ENCODE measurements at places on chromosomes 1 and 21.

- no peak overlapping the region for H3K27ac ChIP-seq
- DNase-seq = no peak
- peaks cover 12% of the 10 kb centered on the region for H3K4me1 ChIP-seq
- peaks cover 6% of the 10 kb centered on the region for H3K27me3 ChIP-seq
- peaks cover 3% of the 10 kb centered on the region for H3K36me3 ChIP-seq
Measured at GRCh38 chr1:38222891-38223290, 176.3 kb upstream of the POU3F1 start.

GRCh38 chr1:228366866-228367741, 39.5 kb downstream of the TRIM11 start:
- H3K4me3 ChIP-seq = no peak overlapping the region
- no peak overlapping the region for H3K27ac ChIP-seq
- peaks cover 3% of the 10 kb centered on the region for H3K4me1 ChIP-seq
- DNase-seq = no peak
- no peaks in the 10 kb centered on the region for H3K36me3 ChIP-seq

GRCh38 chr1:204191456-204191855, 4.8 kb downstream of the KISS1 start:
- H3K27ac ChIP-seq = no peak overlapping the region
- no peak for DNase-seq
- no peak overlapping the region for H3K4me3 ChIP-seq
- H3K27me3 ChIP-seq = peaks cover 21% of the 10 kb centered on the region
- no peaks in the 10 kb centered on the region for H3K36me3 ChIP-seq

DNA sequence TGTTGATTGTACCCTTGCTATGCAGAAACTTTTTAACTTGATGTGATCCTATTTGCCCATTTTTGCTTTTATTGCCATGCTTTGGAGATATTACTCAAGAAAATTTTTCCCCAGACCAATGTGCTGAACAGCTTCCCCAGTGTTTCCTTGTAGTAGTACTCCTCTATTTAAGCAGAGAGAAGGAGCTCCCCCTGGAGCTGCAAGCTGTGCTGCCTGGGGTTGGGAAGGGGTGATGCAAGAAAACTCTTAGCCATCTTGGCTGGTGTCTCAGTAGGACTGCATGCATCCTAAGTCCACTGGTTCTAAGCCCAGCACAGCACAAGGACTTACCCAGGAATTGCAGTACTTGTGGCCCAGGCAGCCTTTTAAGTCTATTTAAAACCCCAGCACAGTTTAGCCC, 121.6 kb downstream of the NTMT2 start:
- no peak for DNase-seq
- no peak overlapping the region for H3K4me3 ChIP-seq
- H3K36me3 ChIP-seq = no peaks in the 10 kb centered on the region
- H3K27me3 ChIP-seq = peaks cover 3% of the 10 kb centered on the region
- H3K27ac ChIP-seq = no peak overlapping the region

- peaks cover 17% of the 10 kb centered on the region for H3K4me1 ChIP-seq
- peaks cover 35% of the 10 kb centered on the region for H3K36me3 ChIP-seq
Measured at GRCh38 chr1:202002507-202002906, 7.9 kb upstream of the ELF3 start.

GRCh38 chr1:209863766-209864485, 36.2 kb downstream of the UTP25 start:
- peaks cover 4% of the 10 kb centered on the region for H3K27me3 ChIP-seq
- H3K27ac ChIP-seq = no peak overlapping the region
- no peaks in the 10 kb centered on the region for H3K36me3 ChIP-seq
- no peak overlapping the region for H3K4me3 ChIP-seq
- DNase-seq = no peak

DNA sequence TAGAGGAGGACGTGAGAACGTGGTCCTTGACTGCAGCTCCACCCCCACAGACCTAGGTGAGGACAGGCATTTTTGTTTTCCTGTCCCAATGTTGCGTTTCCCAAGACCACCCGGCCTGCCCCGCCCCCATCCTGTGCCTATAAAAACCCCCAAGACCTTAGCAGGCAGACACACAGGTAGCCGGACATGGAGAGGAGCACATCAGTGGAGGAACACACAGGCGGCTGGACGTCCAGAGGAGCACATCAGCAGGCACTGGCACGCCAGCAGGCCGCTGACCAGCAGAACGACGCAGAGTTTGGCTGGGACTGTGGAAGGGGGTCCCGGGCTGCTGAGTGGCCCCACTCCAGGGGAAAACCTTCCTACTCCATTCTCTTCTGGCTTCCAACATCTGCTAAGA, 12.7 kb upstream of the HMGCL start:
- DNase-seq = no peak
- no peaks in the 10 kb centered on the region for H3K27me3 ChIP-seq
- no peak overlapping the region for H3K27ac ChIP-seq
- H3K4me1 ChIP-seq = peaks cover 10% of the 10 kb centered on the region

DNA sequence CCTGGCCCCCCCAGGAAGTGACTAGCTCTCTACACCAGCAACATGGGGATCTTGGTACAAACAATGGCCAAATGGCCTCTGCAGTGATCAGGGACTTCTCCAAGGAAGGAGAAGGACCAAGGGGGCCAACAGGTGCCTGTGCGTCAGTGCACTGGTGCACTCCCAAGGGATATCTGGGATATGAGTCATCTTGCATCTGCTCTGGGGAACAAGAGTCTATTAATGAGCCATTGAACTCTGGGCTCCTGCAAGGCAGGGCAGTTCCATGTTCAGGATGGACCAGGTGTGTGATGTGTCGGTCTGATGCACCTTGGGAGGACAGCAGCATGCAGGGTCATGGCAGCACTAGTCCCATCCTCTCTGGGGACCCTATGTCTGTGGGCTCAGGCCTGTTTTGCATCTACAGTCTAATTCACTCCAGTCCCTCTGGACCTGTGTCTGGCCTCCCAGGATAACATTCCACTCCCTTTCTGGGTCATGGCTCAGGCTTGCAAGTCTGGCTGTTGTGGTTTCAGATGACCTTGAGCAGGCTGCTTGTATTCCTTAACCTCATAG, 125.3 kb downstream of the TRABD2B start:
- H3K27me3 ChIP-seq = peaks cover 10% of the 10 kb centered on the region
- no peak overlapping the region for H3K27ac ChIP-seq
- H3K36me3 ChIP-seq = no peaks in the 10 kb centered on the region
- H3K4me1 ChIP-seq = peaks cover 18% of the 10 kb centered on the region

- H3K4me3 ChIP-seq = no peak overlapping the region
- no peak for DNase-seq
- H3K36me3 ChIP-seq = no peaks in the 10 kb centered on the region
- H3K4me1 ChIP-seq = no peaks in the 10 kb centered on the region
Measured at GRCh38 chr1:162666006-162666645, 33.9 kb downstream of the DDR2 start.

- no peak overlapping the region for H3K27ac ChIP-seq
- no peaks in the 10 kb centered on the region for H3K36me3 ChIP-seq
- peaks cover 4% of the 10 kb centered on the region for H3K4me1 ChIP-seq
- no peak for DNase-seq
- peaks cover 2% of the 10 kb centered on the region for H3K27me3 ChIP-seq
Measured at GRCh38 chr1:197733324-197733723, 42.0 kb downstream of the DENND1B start.

DNA sequence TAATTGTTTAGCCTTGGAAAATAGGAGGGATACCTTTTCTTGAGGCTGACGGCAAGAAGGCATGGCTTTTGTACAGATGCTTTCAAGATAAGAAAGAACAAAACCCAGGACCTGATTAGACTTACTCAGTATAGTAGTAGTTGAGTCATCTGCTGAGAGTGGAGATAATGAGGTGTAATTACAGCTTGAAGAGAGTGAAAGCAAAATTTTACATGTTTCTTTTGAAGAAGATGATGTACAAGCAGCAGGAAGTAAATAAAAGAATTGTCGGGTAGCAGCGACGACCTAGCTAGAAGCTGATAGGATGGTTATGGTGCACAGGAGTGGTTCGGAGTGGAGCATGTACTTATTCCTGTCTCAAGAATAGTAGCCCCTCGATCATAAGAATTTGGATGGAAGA, 6.6 kb downstream of the ANGPTL1 start:
- H3K36me3 ChIP-seq = no peaks in the 10 kb centered on the region
- no peak overlapping the region for H3K27ac ChIP-seq
- no peaks in the 10 kb centered on the region for H3K4me1 ChIP-seq
- peaks cover 1% of the 10 kb centered on the region for H3K27me3 ChIP-seq

DNA sequence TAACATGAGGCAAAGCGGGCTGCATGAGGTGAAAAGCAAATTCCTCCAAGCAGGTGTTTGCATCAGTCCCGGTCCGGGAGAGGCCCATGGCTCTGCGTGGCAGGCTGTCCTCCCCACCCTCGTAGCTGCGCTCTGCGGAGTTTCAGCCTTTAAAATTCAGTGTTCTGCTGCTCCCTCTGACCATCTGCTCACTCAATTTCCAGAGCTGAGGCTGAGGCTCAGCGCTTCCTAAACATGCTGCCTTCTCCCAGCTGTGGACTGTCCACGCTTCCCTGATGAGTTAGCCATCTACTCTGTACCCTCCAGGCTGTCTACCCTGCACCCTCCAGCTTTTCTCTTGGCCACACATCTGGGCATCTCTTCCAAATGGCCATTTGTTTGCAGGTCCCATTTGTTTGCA, 87.7 kb downstream of the KCNJ6 start:
- peaks cover 5% of the 10 kb centered on the region for H3K27me3 ChIP-seq
- no peak overlapping the region for H3K4me3 ChIP-seq
- no peaks in the 10 kb centered on the region for H3K4me1 ChIP-seq
- no peak for DNase-seq
- no peak overlapping the region for H3K27ac ChIP-seq

- peaks cover 7% of the 10 kb centered on the region for H3K36me3 ChIP-seq
- peaks cover 10% of the 10 kb centered on the region for H3K4me1 ChIP-seq
- H3K27me3 ChIP-seq = peaks cover 2% of the 10 kb centered on the region
- no peak overlapping the region for H3K4me3 ChIP-seq
- peak; percentile 17 for DNase-seq
- peak overlapping the region; percentile 25 for H3K27ac ChIP-seq
Measured at GRCh38 chr21:29376556-29376955, 77.8 kb downstream of the BACH1 start.

DNA sequence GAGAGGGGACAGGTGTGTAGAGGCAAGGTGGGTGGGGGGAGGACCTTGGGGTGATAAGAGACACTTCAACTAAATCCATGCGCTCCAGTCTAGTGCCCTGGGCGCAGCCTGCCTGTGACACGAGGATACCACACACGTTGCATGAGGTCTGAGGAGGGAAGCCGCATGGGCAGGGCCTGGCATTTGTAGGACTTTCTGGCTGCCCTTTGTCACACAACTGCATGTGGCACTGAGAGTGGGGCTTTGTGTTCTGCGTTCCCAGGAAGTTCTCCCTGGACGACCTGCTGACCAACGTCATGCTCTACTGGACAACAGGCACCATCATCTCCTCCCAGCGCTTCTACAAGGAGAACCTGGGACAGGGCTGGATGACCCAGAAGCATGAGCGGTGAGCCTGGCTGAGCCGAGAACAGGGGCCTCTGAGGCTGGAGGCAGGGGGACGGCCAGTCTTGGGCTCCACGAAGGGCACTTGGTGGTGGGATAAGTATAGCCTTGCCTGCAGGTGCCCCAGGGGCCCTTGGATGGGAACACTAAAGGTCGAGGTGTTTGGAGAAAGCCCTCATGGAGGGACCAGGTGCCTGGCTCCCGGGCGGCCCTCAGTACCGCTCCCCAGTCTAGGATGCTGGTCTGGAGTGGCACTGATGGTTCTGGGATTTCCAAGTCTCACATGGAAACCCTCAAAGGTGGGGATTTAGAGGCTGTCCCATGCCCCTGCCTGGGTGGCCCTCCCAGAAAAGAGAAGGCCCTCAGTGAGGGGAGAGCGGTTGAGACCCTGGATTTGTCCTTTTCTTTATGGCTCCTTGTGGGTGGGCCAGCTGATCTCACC, 34.5 kb downstream of the EPHX1 start:
- peaks cover 8% of the 10 kb centered on the region for H3K4me1 ChIP-seq
- DNase-seq = no peak
- H3K4me3 ChIP-seq = peak overlapping the region; percentile 71

GRCh38 chr21:40929833-40930232, 82.9 kb upstream of the DSCAM start:
- no peaks in the 10 kb centered on the region for H3K4me1 ChIP-seq
- peaks cover 6% of the 10 kb centered on the region for H3K27me3 ChIP-seq
- peaks cover 13% of the 10 kb centered on the region for H3K36me3 ChIP-seq

GRCh38 chr1:59514061-59514909, 217.4 kb downstream of the FGGY start:
- no peak overlapping the region for H3K4me3 ChIP-seq
- no peaks in the 10 kb centered on the region for H3K27me3 ChIP-seq
- no peak overlapping the region for H3K27ac ChIP-seq

DNA sequence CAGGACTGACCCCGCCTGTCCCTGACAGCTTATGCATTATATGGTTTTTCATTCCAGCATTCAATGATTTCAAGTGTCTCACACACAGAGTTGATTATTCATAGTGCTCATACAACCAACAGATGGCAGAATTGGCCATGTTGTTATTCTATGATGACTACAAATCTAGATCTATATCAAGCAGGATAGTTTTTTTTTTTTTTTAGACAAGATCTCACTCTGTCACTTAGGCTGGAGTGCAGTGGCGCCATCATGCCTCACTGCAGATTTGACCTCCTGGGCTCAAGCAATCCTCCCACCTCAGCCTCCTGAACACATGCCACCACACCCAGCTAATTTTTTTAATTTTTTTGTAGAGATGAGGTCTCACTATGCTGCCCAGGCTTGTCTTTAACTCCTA, 40.1 kb upstream of the LRRC8D start:
- no peaks in the 10 kb centered on the region for H3K36me3 ChIP-seq
- H3K27ac ChIP-seq = no peak overlapping the region
- no peaks in the 10 kb centered on the region for H3K4me1 ChIP-seq
- H3K4me3 ChIP-seq = no peak overlapping the region
- no peak for DNase-seq

GRCh38 chr21:37696936-37697335, 219.3 kb downstream of the KCNJ6 start:
- no peaks in the 10 kb centered on the region for H3K27me3 ChIP-seq
- H3K4me1 ChIP-seq = no peaks in the 10 kb centered on the region
- H3K4me3 ChIP-seq = no peak overlapping the region
- no peak for DNase-seq
- no peaks in the 10 kb centered on the region for H3K36me3 ChIP-seq

- DNase-seq = no peak
- H3K36me3 ChIP-seq = no peaks in the 10 kb centered on the region
- peaks cover 6% of the 10 kb centered on the region for H3K27me3 ChIP-seq
- peaks cover 19% of the 10 kb centered on the region for H3K4me1 ChIP-seq
- no peak overlapping the region for H3K4me3 ChIP-seq
- no peak overlapping the region for H3K27ac ChIP-seq
Measured at GRCh38 chr1:225461533-225462428, 33.9 kb upstream of the LBR start.

- H3K27me3 ChIP-seq = peaks cover 10% of the 10 kb centered on the region
- H3K4me1 ChIP-seq = peaks cover 23% of the 10 kb centered on the region
- DNase-seq = no peak
- H3K4me3 ChIP-seq = peak overlapping the region; percentile 92
- H3K27ac ChIP-seq = peak overlapping the region; percentile 87
- peaks cover 12% of the 10 kb centered on the region for H3K36me3 ChIP-seq
Measured at GRCh38 chr1:53197291-53198200, 922 bp downstream of the CPT2 start.

GRCh38 chr1:110477041-110477440, 26.1 kb downstream of the PROK1 start:
- H3K36me3 ChIP-seq = no peaks in the 10 kb centered on the region
- peaks cover 3% of the 10 kb centered on the region for H3K4me1 ChIP-seq
- peaks cover 1% of the 10 kb centered on the region for H3K27me3 ChIP-seq
- no peak for DNase-seq

- peaks cover 66% of the 10 kb centered on the region for H3K4me1 ChIP-seq
- H3K27me3 ChIP-seq = peaks cover 7% of the 10 kb centered on the region
- no peak for DNase-seq
- peak overlapping the region; percentile 100 for H3K4me3 ChIP-seq
Measured at GRCh38 chr1:204493145-204493983, 1.2 kb downstream of the PIK3C2B start.

- H3K4me3 ChIP-seq = no peak overlapping the region
- peaks cover 7% of the 10 kb centered on the region for H3K36me3 ChIP-seq
- peaks cover 6% of the 10 kb centered on the region for H3K27me3 ChIP-seq
Measured at GRCh38 chr1:180851995-180852887, 60.5 kb upstream of the KIAA1614 start.

GRCh38 chr1:239016337-239016736, 370.0 kb upstream of the CHRM3 start:
- no peaks in the 10 kb centered on the region for H3K36me3 ChIP-seq
- no peaks in the 10 kb centered on the region for H3K4me1 ChIP-seq
- no peak overlapping the region for H3K27ac ChIP-seq

Data from endothelial cell (in vitro differentiated cells).